ENCODE measurements at places on chromosomes 13 and 19.

DNA sequence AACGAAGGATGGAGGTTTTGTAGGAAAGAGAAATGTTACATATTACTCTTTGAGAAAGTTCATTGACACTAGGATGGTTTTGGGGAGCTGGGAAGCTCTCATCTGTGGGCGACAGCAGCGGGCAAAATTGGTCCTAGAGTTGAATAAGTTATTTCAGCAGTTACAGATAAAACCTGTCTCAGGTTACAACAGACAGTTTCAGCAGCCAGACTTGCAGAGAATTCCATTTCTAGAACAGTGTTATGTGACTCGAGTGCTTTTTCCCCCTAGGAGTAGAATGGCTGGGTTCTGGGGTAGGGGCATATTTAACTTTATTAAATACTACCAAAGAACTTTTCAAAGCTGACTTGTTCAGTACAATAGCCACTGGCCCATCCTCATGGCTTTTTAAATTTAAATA is 46.7 kb upstream of the UBL3 start:
- no peak for DNase-seq

DNA sequence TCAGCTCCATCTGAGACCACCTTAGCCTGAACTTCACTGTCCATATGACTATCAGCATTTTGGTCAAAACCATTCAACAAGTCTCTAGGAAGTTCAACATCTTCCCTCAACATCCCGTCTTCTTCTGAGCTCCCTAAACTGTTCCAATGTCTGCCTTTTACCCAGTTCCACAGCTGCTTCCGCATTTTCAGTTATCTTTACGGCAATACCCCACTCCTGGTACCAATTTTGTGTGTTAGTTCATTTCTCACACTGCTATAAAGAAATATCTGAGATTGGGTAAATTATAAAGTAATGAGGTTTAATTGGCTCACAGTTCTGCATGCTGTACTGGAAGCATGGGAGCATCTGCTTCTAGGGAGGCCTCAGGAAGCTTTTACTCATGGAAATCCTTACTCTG is 771.2 kb downstream of the SLITRK6 start:
- no peak for DNase-seq

DNA sequence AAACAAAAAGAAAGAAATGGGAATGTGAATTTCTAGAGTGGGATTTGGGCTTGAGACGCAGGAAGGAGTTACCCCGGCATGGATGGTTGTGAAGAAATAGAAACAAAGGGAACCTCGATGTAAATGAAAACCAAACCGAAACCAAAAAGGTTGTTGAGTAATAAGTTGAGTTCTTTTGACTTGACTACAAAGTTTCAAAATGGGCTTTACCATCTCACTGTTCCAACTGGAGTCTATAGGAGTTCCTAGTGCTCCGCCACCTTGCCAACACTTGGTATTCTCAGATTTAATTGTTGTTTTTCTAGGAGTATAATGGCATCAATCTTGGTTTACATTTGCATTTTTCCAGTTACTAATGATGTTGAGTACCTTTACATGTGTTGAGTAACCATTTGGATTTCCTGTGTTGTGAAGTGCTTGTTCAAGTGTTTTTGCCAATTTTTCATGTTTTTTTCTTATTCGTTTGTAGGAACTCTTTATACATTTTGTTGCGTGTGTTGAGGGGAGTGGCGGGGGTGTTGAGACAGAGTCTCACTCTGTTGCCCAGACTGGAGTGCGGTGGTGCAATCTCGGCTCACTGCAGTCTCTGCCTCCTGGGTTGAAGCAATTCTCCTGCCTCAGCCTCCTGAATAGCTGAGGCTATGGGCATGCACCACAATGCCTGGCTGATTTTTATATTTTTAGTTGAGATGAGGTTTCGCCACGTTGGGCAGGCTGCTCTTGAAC is 9.2 kb downstream of the UBE2S start:
- no peak for DNase-seq

- DNase-seq, result no peak
These were observed 432.6 kb downstream of the ZNF536 start for GRCh38 chr19:30804751-30805150.

All from fibroblast of lung (primary cell).